ENCODE measurements at places on chromosomes 12 and 14. TPM values are rescaled to one million over a fixed set of nuclear protein-coding genes. Genes with fewer than 3 reads are reported as not detected.

PRR4 gene
- total RNA-seq, result 0.94 TPM

RILPL2 gene
- 2.1 TPM for total RNA-seq

CEBPE gene
- total RNA-seq, result not detected

ESPL1 gene
- total RNA-seq, result 0.17 TPM

KRT83 gene
- total RNA-seq, result not detected

NRL gene
- 0.77 TPM for total RNA-seq

FRS2 gene
- 25.2 TPM for total RNA-seq

MFAP5 gene
- total RNA-seq, result 29.1 TPM

KCNMB4 gene
- total RNA-seq, result 1.9 TPM

LRRK2 gene
- total RNA-seq, result 7.3 TPM

CLEC1B gene
- total RNA-seq, result not detected

CCDC38 gene
- total RNA-seq, result 0.15 TPM

PSMA6 gene
- total RNA-seq, result 185 TPM

TEX22 gene
- total RNA-seq, result 1.6 TPM

CLEC2A gene
- total RNA-seq, result not detected

CACNA2D4 gene
- 1.0 TPM for total RNA-seq

CPNE6 gene
- total RNA-seq, result not detected

GLI1 gene
- total RNA-seq, result 0.37 TPM

TRIAP1 gene
- 15.8 TPM for total RNA-seq

SERPINA1 gene
- total RNA-seq, result 7.7 TPM

All from left ventricle myocardium superior (tissue), 1 donor.